NCI-H1105 (cell line): ENCODE measurements at places on chromosomes 7 and 10.
A peak's percentile ranks its signal among the peaks of the same experiment; 100 is the strongest.

- no peak for DNase-seq
Measured at GRCh38 chr10:132616170-132616995, 78.8 kb downstream of the INPP5A start.

DNA sequence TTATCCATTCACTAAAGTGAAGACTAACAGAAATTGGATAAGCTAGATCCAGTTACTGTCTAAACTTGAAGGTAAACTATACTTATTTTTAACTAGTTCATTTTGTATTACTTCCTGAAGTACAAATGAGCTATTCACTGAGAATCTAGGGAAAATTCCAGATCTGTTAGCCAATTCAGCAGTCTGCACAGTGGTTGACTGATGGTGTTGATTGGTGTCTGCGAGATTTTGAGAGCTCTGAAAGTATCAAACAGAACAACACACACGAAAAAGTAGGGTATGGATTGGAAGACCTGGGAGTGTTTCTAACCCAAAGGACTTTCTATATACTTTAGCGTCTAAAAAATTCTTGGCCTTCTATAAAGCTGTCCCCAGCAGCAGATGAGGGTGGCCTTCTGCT lies 33.6 kb upstream of the AGR2 start:
- no peak for DNase-seq

- no peak for DNase-seq
Measured at GRCh38 chr10:58013406-58013805, 254.3 kb downstream of the IPMK start.

GRCh38 chr10:24920907-24921881 lies 31.2 kb downstream of the PRTFDC1 start:
- no peak for DNase-seq

- DNase-seq, result peak; percentile 47
Measured at GRCh38 chr10:102117391-102118159, 2.6 kb downstream of the LDB1 start.

DNA sequence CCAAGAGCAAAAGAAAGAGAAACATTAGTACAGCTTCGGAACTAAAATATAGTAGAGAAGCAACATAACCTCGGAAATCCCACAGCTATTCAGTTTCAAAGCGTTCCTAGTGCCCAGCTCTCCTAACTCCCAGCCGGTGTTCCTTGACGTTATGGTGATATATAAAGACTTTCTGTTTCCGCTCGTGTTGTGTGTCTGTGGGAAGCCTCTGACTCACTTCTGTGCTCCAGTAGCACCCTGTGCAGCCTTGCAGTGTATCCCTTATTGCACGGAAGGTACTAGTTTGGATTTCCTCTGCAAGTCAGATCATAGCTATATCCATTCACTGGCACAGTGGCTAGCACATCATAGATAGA lies 535 bp downstream of the ASAH2B start:
- no peak for DNase-seq

- no peak for DNase-seq
Measured at GRCh38 chr10:4661511-4662255, 164.3 kb upstream of the AKR1E2 start.

DNA sequence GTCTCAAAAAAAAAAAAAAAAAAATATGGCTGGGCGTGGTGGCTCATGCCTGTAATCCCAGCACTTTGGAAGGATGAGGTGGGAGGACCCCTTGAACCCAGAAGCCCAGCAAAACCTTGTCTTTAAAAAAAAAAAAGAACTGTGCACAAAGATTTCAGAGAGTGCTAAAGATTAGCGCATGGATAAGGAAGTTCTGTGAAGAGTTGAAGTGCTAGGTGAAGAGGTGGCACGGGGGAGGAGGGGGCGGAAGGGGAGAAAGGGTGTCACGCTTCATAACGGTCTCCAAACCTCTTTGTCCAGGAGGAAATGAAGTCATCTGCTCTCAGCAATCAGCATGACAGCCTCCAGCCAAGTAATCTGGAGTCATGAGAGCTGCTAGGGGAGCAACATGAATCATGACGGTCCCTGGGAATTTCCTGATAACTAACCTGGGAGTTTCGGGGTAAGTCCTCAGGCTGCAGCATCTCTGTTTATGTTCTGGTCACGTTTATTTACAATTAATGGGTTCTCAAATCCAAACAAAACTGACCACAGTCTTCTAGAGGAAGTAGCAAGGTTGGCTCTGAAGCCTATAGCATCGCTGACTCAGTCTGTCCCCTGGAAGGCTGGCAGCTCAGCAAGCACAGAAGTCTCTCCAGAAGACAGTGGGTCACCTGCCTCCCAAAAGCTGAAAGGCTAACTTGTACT lies 1.9 kb upstream of the PLAU start:
- no peak for DNase-seq

DNA sequence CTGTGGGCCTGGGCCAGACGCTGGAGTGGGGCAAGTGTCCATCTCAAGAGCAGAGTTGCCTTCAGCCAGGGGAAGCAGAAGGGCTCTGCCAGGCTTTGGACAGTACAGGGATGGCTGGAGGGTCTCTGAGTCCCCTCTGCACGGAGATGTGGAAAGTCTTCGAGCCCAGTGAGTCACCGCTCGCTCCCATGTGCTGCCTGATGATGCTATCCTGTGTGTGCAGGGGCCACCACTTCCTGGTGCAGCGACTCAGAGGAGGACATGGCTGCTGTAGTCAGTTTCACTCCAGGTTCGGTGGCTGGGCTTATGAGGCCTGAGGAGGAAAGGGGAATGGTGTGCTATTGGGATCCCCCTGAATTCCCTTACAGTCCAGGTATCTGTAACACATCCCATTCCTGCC lies 6.0 kb downstream of the ADCYAP1R1 start:
- DNase-seq, result no peak

- no peak for DNase-seq
Measured at GRCh38 chr7:130944997-130945396, 211.0 kb upstream of the KLF14 start.

- no peak for DNase-seq
Measured at GRCh38 chr7:104984585-104985258, 29.3 kb upstream of the KMT2E start.

DNA sequence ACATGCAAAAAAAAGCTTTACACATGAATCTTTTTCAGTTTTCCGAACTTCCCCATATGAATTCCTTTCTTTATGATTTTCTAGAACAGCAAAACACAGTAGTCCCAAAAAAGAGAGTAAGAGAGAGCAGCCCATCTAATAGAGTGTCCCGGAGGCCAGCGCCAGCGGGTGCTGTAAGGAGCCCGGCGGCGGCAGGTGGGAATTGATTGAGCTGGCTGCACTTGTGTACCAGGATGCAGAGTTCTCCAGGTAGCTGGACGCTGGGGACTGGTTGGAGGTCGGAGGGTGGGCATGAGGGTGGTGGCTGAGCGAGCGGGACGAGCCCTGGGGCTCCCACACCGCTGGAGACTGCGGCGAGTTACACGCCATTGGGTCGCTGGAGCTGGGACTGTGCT lies 4.0 kb downstream of the DLX5 start:
- DNase-seq, result no peak

DNA sequence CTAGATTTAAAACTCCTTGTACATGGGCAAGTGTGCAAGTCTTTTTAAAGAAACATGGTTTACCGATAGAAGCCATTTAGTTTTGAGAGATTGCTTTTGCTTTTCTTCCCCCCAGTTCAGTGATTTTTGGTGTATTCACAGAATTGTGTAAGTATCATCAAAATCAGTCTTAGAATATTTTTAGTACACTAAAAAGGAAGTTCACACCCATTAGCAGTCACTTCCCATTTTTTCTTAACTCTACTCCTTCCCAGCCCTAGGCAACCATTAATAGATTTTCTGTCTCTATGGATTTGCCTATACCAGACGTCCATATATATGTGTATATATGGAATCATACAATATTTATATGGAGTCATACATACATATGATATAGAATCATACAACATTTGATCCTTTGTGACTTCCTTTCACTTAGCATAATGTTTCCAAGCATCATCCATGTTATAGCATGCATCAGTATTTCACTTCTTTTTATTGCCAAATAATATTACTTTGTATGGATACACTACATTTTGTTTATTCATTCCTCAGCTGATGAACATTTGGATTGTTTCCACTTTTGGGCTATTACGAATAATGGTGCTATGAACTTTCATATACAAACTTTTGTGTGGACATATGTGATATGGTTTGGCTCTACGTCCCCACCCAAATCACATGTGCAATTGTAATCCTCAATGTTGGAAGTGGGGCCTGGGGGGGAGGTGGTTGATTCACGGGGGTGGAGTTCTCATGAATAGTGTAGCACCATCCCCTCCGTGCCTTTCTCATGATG lies 16.5 kb upstream of the ARL4A start:
- no peak for DNase-seq

- DNase-seq, result no peak
Measured at GRCh38 chr10:48463318-48464003, 141.4 kb downstream of the ARHGAP22 start.

- DNase-seq, result no peak
Measured at GRCh38 chr7:18213652-18214051, 186.0 kb upstream of the PRPS1L1 start.

GRCh38 chr10:70512149-70512639 lies 33.6 kb downstream of the PALD1 start:
- no peak for DNase-seq

GRCh38 chr10:77909021-77909748 lies 17.4 kb downstream of the DLG5 start:
- no peak for DNase-seq

DNA sequence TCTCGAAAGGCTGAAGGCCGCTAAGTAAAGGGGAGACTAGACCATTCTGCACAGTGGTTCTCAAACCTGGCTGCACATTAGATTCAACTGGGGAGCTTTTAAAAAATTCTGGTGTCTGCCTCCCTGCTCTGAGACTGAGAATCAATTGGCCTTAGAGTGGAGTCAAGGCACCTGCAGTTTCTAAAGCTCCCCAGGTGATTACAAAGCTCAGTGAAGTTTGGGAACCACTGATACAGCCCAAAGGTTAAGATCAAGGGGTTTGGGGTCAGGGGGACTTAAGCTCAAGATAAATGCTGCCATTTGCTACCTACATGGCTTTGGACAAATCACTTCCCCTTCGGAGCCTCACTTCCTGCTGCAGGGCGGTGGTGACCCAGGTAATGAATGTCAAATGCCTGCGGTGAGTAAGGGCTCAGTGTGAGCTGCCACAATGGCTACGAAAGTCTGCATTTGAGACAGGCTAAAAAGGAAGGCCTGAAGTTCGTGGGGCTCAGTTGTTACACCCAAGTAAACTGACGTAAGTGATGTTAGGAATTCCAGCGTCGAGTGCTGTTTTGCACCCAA lies 72.3 kb downstream of the TLL2 start:
- DNase-seq, result no peak

- DNase-seq, result no peak
Measured at GRCh38 chr7:100670074-100670473, 3.5 kb upstream of the GNB2 start.

DNA sequence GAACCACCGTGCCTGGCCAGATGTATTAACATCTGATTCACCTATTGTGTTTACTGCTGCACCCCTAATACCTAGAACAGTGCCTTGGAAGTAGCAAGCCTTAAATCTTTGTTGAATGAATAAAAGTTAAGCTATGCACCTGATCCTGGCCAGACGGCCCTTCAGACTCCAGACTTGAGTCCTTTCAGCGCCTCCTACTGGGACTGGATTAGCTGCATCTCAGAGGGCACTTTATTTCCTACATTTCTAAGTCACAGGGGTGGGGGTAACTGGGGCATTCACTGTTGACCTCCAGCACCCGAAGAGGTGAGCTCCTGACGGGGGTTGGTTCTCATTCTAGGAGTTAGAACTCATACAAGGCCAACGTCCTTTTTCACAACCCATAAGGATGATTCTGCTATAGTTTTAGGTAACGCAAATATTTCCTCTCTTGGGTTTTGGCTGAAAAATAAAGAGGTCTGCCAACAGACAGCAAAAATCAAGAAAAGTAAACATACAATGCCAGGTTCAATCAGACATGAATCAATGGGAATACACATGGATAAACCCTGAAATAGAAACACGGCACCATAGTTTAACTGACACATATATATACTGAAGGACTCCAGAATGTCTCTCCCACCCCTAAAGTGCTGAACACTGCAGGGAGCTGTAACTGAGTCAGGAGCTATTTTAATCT lies 48.0 kb upstream of the DLG5 start:
- no peak for DNase-seq

DNA sequence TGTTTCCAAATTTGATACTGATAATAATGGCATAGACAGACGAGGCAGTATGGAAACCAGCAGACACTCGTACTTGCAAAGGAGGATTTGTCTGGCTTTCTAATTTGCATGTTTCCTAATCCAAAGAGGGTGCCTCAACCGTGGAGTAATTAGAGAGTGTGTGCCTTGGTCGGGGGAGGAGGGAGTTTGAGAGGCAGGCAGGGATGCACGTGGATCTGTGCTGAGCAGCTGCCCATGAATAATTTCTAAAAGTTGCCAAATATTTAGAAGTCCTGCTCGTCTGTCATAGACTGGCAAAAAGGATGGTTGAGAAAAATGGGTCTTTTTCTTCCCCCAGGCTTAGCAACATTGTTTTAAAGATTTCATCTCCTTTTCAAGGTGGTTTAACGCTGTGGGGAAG lies 69.4 kb downstream of the PTPRE start:
- no peak for DNase-seq

GRCh38 chr7:26372249-26372648 lies 80.6 kb downstream of the SNX10 start:
- DNase-seq, result no peak
